ENCODE measurements at places on chromosomes 7 and 10. TPM values are rescaled to one million over a fixed set of nuclear protein-coding genes. Genes with fewer than 3 reads are reported as not detected.

Gene DGKB
- total RNA-seq: not detected

Gene ZNF777
- total RNA-seq: 9.4 TPM

Gene IGF2BP3
- 128 TPM for total RNA-seq

Gene NAMPT
- total RNA-seq: 253 TPM

Gene SYT15B
- total RNA-seq: 0.65 TPM

Gene RET
- total RNA-seq: not detected

Gene TMEM225B
- not detected for total RNA-seq

Gene SH2D4B
- 0.10 TPM for total RNA-seq

Gene AIFM2
- 2.8 TPM for total RNA-seq

Gene PHF14
- total RNA-seq: 45.1 TPM

Gene SYT15
- total RNA-seq: 0.10 TPM

Gene NXPH1
- not detected for total RNA-seq

Gene CAV1
- 1,540 TPM for total RNA-seq

Gene FKBP6
- not detected for total RNA-seq
